CD4-positive, alpha-beta T cell (primary cell): ENCODE measurements at places on chromosomes 2 and 18. TPM values are rescaled to one million over a fixed set of nuclear protein-coding genes. Genes with fewer than 3 reads are reported as not detected.

- DNase-seq: no peak
Observed at GRCh38 chr18:12102136-12102842, 8.6 kb downstream of the ANKRD62 start.

DNA sequence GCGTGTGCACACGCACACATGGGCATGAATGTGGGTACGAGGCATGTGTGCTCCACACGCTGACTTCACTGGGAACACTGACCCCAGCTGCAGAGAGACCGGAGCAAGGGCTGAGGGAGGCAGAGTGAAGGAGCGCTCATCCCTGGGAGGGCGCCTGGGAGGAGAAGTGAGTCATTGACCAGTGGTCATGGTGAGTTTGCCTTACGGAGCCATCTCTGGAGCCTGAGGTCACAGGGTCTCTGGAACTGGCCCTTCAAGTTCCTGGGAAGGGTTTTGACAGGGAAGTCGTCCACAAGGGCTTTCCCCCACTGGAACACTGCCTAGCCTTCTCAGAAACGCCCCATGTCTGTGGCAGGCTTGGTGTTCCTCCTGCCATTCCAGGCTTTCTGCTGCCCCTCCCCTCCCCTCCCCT is 14.3 kb upstream of the TMEM185B start:
- DNase-seq: no peak

Gene PER2
- total RNA-seq: 33.8 TPM

GRCh38 chr2:74653589-74653984 is 460 bp upstream of the SEMA4F start:
- no peak for DNase-seq

Gene CPLX4
- total RNA-seq: not detected

GRCh38 chr2:233380132-233380895 is 26.0 kb downstream of the DGKD start:
- no peak for DNase-seq

- no peak for DNase-seq
Observed at GRCh38 chr18:31120594-31120993, 18.4 kb upstream of the DSC2 start.

GRCh38 chr2:113858764-113859163 is 31.1 kb upstream of the ACTR3 start:
- peak; percentile 58 for DNase-seq

Gene EGR4
- total RNA-seq: 0.14 TPM

Gene RBMS1
- 88.6 TPM for total RNA-seq

GRCh38 chr2:238024986-238025385 is 35.8 kb upstream of the SCLY start:
- DNase-seq: no peak

Gene IL1B
- 5.6 TPM for total RNA-seq

DNA sequence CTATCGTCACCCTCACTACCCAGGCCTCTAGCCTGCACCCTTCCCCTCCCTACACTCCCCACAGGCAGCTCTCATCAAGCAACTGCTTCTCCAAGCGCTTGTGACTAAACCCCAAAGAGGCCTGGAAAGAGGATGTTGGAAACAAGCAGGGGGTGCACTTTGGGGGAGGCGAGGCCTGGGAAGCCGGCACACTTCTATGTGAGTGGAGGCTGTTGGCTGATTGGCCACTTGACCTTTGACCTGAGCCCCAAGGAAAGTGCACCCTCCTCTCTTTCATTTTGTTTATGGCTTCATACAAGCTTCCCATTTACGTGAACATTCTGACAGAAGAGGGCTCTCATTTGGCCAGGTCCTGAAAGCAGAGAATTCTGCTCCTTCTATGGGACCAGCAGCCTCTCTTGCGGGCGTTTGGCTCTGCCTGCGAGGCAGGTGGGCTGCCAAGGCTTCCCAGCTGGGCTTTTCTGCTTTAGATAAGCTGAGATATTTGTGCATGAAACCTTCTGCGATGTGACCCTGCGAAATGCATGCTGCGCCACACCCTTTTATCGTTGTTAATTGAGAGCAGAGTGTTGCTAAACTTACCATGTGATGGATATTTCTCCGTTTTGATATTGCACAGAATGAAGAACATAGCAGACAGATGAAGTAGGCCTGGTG is 134.8 kb upstream of the NCK2 start:
- no peak for DNase-seq

DNA sequence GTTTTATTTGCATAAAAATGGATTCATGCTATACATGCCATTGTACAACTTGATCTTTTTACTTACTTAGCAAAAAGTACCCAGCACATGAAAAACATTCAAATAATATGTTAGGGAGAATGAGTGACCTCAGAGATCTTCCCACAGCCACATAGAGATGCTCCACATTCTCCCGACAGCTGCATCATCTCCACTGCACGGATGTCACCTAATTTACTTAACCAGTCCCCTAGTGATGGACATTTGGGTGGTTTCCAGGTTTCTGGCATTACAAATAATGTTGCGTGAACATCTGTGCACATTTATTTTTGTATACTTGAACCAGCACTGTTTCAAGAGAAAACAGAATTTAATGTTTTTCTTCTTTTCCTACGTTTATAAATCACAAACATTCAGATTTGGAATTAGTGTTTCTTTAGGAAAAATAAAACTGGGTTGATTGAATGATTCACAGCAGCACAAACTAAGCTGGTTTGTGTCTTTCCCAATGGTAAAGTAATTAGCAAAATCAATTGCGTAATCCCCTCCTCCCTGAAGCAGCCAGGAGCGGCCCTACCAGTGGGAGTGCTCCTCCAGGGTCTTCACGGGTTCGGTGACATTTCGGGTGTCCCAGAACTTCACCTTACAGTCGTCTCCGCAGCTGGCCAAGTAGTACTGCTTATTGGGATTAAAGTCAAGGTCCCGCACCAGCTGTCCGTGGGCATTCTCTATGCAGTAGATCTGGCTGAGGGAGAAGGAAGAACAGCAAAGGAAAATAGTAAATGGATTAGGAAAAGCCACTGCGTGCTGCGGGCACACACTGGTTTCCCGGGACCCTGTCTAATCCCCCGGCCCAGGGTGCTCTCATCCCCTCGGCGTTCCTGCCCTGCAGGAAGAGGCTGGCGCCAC is 183.9 kb downstream of the EIPR1 start:
- no peak for DNase-seq

DNA sequence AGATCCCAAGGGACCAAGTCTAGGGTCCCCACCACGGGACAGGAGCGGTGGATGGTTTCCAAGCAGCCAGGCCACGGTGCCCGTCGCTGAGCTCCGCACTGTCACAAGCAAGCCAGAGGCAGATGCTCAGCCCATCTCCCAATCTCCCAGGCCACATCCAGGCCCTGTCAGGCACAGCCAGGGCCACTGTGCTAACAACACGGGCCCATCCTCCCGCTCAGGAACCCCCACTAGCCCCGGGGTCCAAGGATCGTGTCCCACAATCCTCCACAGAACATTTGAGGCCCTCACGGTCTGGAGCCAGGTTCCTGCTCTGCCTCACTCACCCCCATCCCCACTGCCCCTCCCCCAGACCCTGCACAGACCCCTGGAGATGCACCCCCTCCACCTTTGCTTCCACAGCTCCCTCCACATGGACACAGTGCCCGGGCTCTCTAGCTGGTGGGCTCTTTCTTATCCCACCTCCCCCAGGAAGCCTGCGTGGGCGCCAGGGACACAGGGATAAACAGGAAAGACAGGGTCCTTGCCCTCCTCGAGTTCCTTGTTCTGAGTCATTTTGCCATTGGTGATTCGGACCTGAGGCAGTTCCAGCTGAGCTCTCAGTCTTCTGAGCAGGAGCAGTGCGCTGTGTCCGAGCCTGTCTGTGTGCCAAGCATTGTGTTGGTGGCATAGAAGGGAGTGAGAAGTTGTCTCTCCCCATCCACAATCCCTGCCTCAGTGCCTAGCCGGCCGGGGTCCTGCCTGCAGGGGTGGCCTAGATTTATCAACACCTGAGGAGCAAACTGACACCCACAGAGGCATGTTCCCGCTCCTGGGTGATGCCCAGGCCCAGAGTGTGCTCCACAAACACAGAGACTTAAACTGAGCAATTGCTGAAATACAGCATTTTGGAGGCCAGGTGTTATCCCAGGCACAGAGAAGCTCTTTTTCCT is 7.0 kb downstream of the CROCC2 start:
- DNase-seq: no peak

DNA sequence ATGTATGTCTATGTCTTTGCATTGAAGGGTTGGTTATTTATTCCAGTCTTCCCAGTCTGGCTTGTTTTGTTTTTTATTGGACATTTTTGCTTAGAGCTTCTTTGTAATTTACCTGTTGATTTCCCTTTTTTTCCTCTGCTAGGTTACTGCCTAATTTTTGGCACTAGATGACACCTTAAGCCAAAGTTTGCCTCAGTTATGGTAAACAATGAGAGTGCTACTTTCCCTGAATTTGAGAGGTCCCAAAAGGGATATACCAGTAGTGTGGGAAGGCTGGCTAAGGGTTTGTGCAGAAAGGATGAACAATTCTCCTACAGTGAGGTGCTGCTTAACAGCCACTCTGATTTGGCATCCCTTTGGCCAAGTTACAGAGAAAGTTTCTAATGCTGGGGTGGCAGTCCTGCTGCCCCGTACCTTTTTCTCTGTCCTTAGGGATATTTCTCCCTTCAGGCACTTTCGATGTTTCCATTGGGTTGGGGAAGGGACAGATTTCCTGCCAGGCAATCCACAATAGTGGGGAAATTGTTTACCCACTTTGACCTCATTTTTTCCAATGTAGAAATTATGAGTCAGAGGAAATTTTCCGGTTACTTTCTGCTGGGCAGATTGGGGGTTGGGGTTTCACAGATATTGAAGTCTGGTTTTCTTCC is 354.9 kb downstream of the PTPRM start:
- DNase-seq: no peak

DNA sequence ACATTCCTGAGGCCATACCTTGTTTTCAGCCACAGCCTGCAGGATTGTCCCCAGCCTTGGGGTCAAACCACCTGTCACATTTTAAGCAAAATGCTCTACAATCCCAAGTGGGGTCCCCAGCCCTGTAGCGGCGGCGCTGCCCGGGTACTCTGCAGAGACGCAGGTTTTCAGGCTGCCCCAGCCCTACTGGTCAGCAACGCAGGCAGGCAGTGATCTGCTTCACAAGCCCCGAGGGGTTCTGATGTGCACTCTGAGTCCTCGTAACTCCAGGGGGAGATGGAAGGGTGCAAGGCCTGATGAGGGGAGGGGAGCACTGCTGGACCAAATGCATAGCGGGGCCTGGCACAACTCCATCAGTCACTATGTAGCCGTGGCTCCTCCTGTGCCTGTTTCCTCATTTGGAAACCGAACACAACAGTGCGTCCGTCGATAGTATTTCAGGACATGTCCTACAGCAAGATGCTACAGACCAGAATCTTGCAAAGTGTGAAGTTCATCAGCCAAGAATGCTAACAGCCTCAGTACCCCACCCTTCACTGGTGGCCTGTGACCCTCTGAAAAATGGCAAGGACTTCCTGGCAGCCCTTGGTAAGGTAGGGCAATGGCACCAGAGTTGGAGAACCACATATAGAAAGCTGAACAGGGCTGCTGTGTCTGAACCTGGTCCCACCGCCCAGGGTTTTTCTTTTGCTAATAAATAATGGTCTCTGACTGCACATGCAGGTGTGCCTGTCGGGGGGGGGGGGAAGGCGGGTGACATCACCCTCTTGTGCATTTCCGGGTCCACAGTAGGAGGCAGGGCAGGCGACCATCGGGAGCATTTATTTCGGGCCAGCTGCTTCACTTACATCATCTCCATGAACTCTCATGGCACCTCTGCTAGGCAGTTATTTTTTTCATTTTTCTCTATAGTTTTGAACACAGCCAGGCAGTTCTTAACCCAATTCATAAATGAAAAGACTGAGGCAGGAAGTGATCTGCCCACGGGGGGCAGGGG is 50.6 kb upstream of the TFCP2L1 start:
- no peak for DNase-seq

- DNase-seq: no peak
Observed at GRCh38 chr2:205712508-205712907, 30.2 kb downstream of the NRP2 start.

Gene TMEM247
- not detected for total RNA-seq

- DNase-seq: no peak
Observed at GRCh38 chr2:31654241-31654640, 73.5 kb upstream of the SRD5A2 start.
